Vagina (tissue), 2 donors: ENCODE measurements at places on chromosomes 5 and 9.

GRCh38 chr9:87521834-87522233 is 24.2 kb downstream of the DAPK1 start:
- no peak for DNase-seq

DNA sequence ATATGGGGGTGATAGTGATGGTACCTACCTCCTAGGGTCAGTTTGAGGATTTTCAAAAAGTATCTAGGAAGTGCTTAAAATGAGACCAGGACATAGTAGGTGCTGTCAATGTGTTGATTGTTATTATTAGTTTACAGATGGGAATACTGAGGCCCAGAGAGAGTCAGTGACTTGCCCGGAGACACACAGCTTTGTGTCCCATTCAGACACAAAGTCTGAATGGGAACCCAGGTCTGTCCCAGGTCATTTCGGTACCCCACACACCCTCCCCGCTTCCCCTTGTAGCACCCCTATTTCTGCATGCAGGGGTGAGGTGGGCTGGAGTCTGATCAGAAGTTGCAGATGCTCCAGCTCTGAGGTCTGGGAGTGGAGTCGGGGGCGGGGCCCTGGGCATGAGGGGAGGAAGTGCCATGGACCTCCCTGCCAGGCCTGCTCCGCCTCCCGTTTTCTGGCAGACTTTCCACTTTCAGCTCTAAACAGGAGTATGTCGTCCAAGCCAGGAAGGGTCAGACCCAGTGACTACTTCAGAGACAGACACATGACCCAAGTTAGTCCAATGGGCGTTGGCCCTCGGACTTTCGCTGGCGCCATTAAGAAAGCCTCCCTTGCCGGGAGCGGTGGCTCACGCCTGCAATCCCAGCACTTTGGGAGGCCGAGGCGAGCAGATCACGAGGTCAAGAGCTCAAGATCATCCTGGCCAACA is 3.2 kb upstream of the DBN1 start:
- no peak for DNase-seq

DNA sequence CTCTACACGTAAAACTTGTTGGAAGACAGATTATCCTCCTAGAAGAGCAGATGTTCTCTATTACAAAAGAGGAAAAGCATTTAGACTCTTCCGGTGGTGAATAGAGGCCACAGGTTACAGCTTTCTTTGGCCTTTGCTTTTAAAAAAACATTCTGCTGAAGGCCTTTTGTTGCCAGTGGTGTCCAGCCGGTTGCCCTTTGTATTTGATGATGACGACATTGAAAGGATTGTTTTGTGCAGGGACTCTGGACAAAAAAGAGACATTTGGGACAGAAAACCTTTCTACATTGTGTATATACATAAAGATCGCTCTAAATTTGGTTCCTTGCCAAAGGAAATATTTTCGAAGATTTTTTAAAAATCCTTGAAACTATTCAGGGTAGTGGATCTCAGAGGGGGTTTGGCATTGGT is 180.3 kb downstream of the C9orf152 start:
- no peak for DNase-seq

DNA sequence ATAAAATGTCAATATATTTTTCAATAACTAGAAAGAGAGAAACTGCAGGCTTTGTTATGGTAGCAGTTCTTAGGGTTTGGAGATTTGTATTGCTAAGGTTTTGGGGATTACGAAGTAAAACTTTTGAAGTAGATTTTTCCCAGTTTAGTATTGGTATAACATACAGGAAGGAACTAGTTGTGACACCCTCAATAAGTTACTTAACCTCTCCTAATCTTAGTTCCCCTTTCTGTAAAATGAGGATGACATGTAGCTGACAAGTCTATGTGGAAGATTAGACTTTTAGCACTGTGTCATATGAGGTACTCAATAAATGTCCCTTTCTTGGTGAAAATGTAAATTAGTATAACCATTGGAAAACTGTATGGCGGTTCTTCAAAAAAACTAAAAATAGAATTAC is 73.4 kb upstream of the ATG10 start:
- DNase-seq = no peak

GRCh38 chr9:34985311-34985899 is 4.1 kb upstream of the DNAJB5 start:
- no peak for DNase-seq

DNA sequence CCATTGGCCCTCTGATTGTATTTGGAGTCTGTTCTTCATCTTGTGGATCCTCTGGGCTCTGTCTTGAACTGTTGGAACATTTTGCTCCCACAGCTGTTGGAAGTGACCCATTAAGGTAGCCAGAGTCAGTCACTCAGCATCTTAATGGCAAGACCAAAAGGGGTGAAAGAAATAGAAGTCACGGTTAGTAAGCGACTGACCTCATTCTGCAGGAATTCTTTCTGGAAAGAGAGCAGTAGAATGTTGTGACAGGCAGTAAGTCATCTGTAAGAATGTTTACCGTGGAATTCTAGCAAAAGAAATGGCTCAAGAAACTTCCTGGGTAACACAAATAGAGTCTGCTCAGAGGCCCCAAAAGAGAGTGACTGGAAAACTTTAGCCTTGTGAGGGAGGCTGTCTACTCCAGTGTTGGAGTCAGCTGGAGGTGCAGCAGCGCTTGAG is 28.6 kb upstream of the TNC start:
- DNase-seq = no peak

- DNase-seq = no peak
These were observed 25.8 kb downstream of the NIPAL4 start for GRCh38 chr5:157485811-157486210.

DNA sequence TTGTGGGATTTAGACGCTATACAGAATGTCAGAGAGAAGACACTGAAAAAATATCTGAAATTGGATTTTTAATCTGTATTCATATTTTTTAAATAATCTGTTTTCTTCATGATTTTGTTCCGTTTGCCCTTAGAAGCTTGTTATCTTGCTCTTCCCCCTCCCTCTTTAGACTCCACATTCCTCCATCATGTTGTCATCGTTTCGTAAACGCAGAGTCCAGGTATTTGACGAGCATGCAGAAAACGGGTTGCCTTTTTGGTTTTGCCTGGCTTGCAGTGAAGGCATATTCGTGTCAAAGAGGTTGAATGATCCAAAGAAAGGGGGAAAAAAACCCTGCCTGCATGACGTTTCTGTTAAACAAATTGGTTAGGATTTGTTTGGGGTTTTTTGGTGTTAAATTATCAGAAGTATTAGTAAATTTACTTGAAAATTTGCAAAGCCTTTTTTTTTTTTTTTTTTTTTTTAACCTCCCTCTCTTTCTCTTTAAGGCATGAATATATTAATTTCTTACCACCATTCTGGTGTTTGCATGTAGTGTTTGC is 2.9 kb downstream of the SPTAN1 start:
- DNase-seq = no peak

DNA sequence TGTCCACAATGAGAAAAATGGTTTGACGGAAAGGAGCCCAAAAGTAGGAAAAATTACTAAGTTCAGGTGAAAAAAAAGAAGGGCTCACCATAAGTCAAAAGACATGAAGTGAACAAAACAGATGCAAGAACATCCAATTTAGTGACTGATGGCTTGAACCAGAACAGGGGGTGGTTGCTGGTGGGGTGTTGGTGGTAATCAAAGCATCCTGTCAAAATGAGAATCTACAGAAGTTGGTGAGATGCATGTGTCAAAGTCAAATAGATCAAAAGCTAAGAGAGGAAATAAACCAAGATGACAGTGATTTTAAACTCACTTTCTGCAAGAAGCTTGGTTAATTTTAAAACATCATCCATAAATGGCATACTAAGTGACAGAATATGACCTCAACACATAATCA is 117.4 kb downstream of the MLLT3 start:
- DNase-seq = no peak

GRCh38 chr5:12250454-12250853 is 346.2 kb upstream of the CTNND2 start:
- DNase-seq = no peak

DNA sequence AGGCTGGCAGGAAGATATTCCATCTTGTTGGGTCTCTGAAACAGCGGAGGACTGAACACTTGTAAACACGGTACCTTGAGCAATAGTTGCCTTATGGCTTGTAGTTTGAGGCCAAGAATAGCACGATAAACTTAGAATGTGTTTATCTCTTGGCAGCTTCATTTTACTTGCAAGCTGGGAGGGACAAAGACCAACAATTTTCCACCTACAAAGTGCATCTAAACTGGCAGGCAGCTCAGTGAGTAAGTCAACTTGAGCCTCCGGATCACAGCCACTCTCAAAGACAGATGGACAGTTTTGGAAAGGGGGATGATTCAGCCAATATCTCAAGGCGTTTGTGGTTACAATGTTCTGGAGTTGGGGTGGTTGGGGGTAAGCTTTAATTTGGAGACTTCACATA is 652.6 kb downstream of the CETN3 start:
- DNase-seq = no peak

- no peak for DNase-seq
These were observed 204.2 kb upstream of the KLF4 start for GRCh38 chr9:107693625-107694326.

DNA sequence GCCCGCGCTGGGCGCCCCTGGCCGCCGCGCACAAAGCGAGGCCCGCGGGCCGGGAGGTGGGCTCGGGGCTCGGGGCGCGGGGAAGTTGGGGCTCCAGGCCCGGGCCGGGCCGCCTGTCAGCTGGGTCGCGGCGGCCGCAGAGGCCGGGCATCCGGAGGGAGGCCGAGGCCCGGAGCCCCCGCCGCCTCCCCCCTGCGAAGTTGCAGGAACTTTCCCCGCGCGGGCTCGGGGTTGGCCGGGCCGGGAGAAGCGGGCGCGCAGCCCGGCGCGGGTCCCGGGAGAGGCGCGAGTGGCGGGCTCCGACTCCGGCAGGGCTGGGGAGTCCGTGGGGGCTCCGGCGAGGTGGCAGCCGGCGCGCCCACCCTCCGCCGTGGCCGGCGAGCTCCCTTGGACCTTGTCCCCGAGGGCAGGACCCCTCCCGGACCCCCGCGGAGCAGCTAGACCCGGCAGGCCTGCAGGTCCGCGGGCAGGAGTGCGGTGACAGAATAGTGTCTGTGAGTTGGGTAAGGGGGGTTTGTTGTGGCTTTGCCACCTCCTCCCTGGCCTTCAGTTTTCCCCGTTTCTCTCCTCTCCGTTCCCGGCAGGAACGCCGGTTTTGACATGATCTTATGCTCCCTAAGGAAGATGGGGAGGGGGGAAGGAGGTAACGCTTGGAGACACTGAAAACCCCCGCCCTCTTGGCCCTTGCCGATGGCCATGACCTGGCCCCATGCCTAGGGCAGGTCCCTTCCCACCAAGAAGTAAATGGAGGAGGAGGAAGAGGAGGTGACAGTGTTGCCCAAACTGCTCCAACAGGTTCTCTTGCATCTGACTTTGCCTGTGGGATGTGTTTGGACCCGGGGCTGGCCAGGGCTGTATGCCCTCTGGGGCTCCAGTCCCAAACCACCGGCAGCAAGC is 942 bp downstream of the PHF2 start:
- DNase-seq = peak; percentile 88

DNA sequence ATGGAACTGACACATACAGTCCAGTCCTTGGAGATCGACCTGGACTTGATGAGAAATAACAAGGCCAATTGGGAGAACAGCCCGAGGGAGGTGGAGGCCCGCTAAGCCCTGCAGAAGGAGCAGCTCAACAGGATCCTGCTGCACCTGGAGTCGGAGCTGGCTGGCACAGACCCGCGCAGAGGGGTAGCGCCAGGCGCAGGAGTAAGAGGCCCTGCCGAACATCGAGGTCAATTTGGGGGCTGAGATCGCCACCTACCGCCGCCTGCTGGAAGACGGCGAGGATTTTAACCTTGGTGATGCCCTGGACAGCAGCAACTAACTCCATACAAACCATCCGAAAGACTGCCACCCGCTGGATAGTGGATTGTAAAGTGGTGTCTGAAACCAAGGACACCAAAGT is 1610.1 kb upstream of the ACO1 start:
- DNase-seq = no peak

DNA sequence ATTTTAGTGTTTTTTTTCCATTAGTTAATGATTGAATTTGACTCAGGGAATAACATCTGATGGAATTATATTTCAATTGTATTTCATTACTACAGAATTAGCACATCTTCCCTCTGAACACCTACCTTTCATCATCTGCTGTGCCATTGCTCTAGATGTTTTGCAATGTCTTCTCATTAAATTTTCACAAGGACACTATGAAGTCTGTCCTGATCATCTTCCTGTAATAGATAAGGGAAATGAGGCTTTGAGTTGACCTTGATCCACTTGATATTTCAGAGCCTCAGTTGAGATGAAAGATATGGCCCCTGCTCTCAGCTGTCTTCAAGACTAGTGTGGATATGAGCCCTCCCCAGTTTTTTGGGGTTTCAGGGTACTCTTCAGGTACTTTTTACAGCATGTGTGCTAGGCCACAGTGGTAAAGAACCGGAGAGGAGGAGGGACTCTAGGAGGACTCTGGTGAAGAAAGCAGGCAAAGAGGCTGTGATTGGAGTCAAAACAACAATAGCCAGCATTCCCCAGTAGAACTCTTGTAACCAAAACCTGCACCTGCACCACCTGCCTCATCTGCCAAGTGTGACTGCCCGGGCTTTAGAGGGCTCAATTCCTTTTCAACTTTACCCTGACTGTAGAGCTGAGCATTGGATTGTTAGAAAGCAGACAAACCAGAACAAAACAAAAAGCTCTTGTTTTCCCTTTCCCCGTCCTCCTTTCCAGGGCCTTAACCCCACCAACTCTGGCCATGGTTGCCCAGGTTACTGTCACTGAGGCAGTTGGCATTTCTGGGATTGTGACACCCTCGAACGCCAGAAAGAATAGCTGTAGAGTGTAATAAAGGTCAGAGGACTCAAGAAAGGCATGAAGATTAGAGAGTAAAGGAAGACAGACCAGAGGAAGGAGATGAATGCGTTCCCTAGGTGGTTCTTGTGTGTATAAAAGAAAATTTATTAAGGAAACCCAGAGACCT is 56.3 kb downstream of the ERAP1 start:
- DNase-seq = no peak

DNA sequence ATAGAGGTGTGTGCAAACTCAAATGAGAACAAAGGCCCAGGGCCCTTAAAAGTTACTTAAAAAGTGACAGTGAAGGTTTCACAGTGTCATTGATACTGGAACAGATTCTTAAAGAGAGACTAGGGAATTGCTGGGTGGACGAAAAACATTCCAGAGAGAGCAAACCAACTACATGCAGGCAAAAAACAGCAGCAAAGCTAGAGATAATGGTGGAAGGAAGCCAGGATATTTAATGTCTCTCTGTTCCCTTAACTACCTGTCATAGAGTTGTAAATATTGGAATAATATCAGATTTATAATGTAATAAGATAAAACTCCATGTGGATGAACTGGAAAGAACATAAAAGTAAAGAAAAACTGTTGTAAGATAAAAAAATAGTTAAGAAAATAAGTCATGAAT is 508.6 kb downstream of the TAF11L14 start:
- no peak for DNase-seq

GRCh38 chr5:27854243-27854852 is 816.0 kb upstream of the CDH9 start:
- no peak for DNase-seq

GRCh38 chr5:54438620-54439389 is 16.7 kb upstream of the HSPB3 start:
- DNase-seq = no peak

GRCh38 chr9:126488881-126489404 is 124.8 kb upstream of the LMX1B start:
- no peak for DNase-seq

GRCh38 chr9:25505644-25506043 is 172.6 kb downstream of the TUSC1 start:
- DNase-seq = no peak
